ENCODE measurements at places on chromosomes 5 and 9. TPM values are rescaled to one million over a fixed set of nuclear protein-coding genes. Genes with fewer than 3 reads are reported as not detected.

GRCh38 chr5:107496466-107496865 is 174.3 kb downstream of the EFNA5 start:
- DNase-seq, result no peak

- DNase-seq, result no peak
Observed at GRCh38 chr5:77645158-77645994, 6.9 kb upstream of the OTP start.

DNA sequence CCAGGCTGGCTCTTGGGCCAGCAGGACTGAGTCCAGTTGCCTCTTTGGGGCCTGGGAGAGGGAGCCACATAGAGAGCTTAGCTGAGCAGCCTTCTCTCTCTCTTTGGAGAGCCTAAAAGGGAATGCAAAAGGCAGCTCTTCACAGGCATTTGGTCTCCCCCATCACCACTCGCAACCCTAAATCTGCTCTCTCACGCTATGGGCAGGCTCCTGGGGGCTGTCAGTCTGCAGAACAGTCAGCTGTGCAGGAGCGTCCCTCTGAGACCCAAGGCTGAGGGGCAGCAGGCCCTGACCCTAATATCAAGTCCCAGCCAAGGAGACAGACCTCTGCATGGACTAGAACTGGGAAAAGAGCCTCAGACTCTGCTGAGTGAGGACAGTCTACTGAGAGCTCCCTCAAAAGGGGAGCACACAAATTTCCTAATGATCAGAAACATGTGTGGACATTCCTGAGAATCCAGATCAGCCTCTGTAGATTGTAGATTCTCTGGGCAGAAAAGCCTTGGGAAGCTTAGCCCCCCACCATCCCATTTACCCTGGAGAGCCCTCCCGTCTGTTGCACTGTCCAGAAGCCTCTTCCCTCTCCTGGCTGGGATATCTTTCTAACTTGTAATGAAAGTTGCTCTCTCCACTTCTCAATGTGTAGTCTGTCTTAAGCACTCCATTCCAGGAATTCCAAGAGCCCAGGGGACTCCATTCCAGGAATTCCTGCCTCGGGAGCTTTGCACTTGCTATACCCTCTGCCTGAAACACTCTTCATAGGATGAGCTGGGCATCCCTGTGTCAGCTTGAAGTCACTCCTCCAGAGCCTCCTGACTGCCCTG is 79.4 kb downstream of the FAM114A2 start:
- no peak for DNase-seq

DNA sequence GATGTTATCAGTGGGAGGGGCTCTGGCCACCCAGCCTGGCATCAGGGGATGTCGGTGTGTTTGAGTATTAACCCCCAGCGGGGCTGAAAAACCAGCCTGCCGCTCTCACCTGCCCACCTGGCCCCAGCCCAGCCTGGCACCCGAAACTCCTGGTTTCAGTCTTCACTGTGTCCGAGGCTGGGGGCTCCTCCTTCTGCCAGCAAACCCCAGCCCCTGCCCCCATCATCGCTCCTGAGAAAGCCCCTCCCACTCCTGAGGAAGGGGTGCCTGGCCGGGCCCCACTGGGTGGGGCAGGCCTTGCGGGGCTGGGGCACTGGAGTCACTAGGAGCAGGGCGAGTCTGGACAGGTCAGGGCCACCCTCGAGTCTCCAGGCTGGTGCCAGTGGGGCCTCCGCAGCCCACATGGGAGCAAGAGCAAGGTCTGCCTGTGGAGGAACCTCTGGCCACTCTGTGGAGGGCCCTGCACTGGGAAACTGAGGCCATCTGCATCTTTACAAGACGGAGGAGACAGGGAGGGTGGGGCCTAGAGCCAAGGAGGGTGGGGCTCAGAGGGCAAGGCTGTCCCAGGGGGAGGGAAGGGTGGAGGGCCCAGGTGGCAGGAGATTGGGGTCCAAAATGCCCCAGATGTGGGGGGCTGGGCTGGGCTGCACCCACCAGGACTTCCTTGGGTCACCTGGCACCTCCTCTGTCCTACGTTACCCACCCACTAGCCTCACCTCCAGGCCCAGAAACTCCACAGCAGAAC is 51.5 kb upstream of the NOTCH1 start:
- no peak for DNase-seq

DNA sequence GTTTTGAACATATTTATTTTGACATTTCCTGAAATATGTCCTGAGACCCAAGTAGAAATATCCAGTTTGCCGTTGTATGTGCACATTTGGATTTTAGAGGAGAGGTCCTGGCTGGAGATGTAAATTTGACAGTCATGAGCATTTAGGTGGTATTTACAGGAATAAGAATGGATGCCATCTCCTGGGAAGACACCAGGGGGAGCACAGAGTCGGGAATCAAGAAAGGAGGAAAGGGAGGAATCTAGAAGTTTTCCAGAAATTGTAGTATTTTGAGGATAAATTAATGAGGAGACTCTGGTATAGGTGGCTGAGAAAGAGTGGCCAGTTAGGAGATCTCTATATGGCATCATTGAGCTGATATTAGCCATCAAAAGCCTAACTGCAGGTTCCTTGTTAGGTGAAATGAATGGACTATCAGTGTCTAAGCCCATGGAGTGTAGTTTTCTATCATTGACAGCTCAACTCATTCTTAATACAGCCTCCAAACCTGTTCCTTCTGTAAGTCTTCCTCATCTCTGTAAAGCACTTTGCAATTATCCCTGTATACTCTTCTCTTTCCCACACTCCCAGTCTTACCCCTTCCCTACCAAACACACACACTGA is 7.2 kb downstream of the GAPT start:
- no peak for DNase-seq

DNA sequence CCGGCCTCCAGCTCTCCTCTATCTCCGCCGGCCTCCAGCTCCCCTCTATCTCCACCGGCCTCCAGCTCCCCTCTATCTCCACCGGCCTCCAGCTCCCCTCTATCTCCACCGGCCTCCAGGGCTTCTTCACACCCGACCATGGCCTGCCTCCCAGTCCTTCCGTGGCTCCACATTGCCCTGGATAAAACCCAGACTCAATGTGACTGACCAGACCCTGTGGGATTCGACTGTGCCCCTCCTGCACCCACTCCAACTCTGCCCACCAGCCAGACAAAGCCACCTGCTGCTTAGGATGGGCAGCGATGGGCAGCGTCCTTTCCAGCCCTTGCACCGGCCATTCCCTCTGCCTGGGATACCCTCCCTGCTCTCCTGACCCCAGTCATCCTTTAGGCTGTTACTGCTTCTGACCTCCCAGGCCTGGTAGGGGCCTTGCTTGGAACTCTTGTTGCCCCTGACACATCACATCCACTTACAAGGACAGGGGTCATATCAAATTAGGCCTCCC is 30.5 kb upstream of the RXRA start:
- no peak for DNase-seq

Gene PCDHB6
- 3.2 TPM for total RNA-seq

DNA sequence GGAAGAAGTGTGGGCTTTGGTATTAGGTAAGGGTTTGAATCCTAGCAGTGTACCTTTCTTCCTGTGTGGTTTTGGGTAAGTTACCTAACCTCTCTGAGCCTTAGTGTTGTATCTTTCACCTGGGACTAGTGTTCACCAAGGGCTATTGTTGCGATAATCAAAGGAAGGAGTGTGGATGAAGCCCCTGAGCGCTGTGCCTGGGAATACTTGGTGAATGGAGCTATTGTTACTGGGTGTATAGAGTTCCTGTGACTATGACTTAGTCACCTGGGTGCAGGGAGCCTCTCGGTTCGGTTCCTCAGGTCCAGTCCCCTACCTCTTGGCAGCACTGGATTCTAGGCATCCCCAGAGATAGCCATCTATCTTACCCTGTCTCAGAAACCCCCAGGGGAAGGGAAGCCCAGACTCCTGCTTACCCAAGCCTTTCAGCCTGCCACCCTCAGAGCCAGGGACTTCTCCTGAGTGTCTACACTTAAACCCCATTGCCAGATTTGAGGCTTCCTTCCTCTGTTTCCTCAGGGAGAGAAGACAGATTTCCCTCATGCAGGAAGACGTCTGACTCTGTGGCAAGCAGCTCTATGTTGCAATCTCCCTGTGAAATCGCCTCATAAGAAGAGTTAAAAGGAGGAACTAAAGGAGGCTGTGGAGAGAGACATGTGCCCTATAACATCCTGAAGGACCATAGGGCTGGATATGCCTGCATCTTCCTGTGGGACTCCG is 181.0 kb upstream of the PITX1 start:
- DNase-seq, result no peak

GRCh38 chr5:147985608-147986007 is 78.2 kb upstream of the SPINK5 start:
- no peak for DNase-seq

Gene BNC2
- 16.9 TPM for total RNA-seq
